Globus pallidus (tissue), 1 donor: ENCODE measurements at places on chromosomes 3 and 15.

GRCh38 chr3:180253283-180253682 is 216.5 kb upstream of the PEX5L start:
- no peak for DNase-seq

DNA sequence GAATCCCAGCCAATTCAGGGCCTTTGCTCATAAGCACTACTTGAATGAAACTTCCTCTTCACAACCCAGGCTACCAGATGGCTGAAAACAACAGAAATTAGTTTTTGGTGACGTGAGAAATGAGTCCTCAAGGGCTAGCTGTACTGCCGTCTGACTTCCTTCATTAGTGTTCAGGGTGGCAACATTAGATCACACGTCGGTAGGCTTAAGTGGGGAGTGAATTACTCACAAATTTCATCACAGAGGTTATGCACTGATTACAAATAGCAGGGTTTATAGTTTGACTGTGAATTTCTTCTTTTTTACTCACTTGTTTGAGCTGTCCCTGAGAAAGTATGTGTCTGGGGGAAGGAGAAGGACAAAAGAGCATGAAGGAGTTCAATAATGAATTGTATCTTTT is 397.2 kb downstream of the GAP43 start:
- DNase-seq: no peak

DNA sequence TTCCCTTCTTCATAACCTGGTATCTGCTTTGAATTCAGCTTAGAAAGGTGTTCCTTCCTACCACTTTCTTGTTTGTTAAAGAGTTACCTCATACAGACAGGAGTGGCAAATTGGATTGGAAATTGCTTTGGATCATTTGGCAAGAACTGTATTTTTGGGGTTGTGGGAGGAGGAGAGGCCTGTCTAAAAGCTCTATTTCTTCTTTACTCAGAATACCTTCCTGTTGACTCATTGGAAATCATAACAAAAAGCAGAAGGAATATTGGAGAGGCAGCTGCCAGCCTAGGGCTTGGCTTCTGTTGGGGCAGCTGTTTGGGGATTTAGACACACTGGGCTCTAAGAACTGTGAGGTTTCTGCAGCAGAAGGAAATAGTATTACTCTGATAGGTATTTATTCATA is 14.2 kb downstream of the IQGAP1 start:
- DNase-seq: no peak

DNA sequence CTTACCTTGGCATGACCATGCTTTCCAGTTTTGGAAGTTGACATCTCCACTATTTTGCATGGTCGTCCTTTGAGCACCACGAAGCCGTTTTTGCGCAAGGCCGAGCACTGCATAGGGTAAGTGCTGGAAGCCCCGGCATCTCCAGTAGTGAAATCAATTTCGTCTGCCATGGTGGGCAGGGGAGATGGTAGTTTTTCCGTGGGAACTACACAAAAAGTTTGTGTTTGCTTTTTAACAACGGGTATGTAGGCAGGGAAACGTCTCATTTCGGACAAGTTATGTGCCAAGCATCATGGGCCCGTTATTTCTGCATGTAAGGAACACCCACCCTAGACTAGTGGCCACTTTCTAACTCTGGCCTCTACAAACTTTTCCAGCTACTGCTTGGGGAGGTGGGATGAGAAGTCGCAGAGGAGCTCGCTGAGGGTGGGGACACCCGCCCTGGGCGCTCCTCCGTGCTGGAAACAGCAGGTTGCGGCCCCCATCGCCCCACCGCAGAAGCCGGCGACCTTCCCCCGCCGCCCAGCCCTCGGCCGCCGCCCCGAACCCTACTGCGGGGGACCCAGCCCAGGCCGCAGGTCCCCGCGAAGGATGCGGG is 701 bp downstream of the EIF5A2 start:
- DNase-seq: peak; percentile 9

GRCh38 chr3:13650210-13651056 is 101.5 kb downstream of the FBLN2 start:
- DNase-seq: peak; percentile 62

DNA sequence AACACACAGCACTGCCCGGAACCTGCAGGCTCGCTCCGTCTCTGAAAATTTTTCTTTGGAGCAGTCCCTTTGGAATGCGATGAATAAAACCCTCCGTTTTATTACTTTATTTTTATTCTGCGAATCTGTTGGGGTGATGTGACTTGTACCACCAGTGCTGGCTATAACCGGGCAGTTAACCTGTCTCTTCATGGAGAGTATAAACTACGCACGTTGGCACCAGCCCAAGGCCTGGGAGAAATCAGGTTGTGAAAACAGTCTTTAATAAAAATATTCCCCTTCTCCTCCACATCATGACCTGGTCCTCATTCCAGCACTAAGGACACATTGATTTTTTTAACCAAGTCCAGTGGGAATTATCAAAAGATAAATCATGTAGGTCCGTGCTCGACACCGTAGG is 116.8 kb downstream of the WNT5A start:
- DNase-seq: no peak

- DNase-seq: no peak
These were observed 46.1 kb downstream of the WHAMM start for GRCh38 chr15:82855286-82856100.

DNA sequence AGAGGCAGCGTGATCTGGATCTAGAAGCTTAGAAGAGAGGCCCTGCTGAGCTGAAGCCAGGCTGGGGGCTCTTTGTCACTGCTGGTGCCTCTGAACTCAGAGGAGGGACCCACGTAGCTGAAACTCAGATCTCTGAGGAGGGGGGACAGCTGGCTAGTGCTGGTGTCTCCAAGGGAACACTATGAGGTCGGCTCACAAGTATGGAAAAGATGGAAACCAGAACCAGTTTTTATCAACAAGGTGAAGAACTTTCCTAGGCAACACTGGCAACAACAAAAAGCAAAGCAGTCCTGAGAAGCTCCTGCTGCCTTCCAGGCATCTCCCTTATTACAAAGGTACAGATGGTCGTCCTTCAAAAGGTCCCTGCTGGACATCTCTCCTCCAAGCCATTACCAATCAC is 27.0 kb upstream of the FSTL1 start:
- no peak for DNase-seq

GRCh38 chr3:9185701-9186100 is 63.7 kb downstream of the SRGAP3 start:
- DNase-seq: no peak

GRCh38 chr3:188362405-188362831 is 208.5 kb downstream of the LPP start:
- DNase-seq: no peak

DNA sequence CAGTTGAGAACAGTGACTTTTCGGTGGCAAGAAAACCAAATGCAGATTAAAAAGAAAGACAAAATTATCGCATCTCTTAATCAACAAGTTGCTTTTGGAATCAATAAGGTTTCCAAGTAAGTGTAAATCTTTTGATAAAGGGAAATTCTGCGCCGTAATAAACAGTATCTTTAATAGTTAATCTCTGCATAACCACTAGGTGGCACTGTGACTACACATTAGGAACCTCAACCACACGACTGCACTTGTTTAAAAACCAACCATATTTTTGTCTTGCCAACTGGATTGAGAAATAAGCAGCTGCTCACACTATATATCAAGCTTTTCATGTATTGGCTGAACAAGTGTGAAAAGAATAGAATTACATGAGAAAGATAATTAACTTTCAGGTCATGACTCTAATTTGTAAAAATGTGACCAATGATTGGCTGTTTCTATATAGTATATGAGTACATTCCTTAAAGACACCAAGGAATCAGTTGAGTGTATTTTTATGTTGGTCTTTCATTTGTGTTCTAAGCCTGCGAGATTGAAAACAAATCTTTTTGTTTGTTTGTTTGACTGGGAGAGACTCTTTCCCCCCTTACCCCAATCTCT is 72.7 kb downstream of the DZIP3 start:
- DNase-seq: peak; percentile 72

DNA sequence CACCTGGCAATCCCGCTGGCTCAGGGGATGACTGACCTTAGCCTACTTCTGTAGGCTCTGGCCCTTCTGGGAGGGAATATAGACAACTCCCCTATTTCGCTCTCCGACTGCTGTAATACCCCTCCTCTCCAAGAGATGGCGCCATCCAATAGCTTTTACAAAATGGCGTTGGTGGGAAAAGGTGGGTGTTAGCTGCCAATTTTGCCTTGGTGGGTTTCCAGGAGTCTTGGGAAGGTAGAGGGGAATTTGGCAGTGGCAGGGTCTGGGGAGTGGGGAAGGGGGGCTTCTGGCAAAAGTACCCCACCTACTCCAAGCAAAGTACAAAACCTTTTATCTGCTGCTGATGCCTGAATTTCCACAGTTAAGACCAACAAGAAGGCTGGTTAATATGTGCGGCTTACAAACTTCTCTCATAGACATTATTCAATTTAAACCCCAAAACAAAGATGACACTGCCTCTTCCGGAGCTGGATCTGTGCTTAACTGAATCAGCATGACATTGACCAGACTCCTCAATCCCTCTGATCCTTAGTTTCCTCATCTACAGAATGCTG is 62.1 kb downstream of the RASGRF1 start:
- peak; percentile 29 for DNase-seq

DNA sequence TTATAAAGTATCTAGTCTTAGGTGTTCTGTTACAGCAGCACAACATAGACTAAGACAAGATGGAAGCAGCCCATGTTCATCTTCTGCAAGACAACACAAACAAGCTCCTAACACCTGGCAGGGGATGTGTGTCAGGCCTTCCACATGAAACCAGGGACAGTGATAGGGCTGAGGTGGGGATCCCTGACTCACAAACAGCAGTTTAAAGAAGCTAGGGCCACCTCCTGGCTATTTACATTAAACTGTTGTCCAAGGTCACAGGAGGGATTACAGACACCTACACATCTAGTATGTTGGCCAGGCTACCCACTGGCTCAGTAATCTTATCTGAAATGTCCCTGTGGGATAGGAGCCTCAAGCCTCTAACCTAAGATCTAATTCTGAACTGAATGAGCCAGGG is 211.3 kb downstream of the MINAR1 start:
- no peak for DNase-seq

DNA sequence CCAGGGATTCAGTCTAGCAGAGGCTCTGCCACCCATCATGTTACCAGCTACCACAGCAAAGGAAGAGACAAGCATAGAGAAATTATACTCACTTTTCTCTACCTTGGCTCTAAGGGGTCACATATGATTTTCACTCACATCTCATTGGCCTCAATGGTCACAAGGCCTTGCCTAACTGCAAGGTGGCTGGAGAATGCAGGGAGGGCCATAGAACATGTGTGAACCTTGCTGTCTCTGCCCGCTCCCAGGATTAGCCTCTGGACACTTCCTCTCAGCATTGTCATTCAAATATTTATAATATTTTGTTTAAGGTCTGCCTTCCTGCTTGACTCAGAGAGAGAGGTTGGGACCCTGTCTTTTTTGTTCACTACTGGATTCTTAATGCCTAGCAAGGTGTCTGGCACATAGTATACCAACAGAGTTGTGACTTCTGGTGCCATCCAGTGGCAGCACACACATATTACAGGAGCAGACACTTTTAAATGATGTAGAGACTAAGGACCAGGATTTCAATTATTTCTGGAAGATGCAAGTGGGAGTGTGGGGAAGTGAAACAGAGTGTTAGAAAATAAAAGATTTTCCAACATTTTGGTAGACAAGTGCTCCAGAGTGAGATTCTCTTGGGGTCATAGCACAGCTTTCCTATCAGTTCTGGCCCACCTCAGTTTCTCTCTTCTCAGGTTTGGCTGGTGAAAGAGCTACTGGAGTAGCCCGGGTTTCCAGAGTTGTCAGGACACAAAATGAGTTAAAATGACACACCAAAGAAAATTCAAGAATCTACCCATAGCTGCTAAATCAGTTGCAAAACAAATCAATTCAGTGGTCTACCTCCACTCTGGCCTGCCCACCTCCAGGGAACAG is 119.0 kb upstream of the RASGRP1 start:
- peak; percentile 60 for DNase-seq

DNA sequence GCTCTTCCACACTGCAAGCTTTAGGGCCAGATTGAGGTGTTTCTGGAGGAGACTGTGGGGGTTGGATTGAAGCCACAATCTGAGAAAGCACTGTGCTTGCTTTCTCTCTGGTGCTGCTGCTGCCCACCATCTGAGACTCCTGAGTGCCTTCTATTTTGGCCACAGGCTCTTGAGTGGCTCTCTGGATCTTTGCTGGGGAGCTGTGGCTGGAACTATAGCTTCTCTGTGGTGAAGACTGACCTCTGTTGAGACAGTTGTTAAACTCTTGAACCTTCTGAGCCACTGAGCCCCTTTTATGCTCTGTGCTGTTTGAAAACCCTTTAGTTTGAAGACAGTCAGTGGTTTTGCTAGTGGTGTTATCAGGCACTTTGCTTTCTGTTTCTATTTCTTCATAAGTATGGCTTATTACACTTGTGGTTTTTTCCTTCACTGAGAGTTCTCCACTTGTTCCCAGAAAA is 108.7 kb upstream of the TSPAN3 start:
- no peak for DNase-seq

DNA sequence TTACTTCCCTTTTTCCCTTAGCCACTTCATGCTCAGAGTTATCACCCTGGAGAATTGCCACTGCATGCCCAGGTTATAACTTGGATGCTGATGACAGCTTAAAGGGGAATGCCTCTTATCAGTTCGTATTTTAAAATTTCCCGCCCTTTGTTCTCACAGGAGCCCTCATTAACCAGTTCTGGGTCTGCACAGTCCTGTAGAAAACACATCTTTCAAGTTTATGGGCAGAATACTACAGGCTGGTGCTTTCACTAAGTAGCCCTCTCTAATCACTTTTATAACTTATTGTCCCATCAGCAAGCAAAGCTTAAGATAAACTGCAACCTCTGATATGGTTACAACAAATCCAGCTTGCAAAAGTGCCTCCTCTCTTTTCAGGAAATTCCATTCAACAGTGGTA is 587.3 kb upstream of the UBE2E2 start:
- no peak for DNase-seq

- no peak for DNase-seq
These were observed 328.4 kb upstream of the DPH6 start for GRCh38 chr15:35874260-35874905.

DNA sequence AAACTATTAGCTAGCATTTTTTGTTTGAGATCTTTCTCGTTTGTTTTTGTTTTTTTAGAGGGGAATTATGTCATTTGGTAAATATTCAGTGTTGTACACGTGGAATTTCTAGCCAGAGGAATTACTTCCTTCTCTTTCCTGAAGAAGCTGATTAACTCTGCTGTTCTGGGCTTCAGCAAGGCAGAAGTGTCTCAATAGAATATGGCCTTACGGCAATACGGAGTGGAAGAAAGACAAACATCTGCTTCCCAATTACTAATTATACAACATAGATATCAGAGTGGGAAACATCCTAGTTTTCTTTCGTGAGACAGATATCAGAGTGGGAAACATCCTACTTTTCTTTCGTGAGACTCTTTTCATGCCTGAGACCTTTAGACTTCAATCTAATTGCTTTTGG is 11.9 kb downstream of the P3H2 start:
- DNase-seq: no peak
